ENCODE measurements at places on chromosomes 2 and 18.

- no peak for DNase-seq
These were observed 26.1 kb upstream of the SPTBN1 start for GRCh38 chr2:54429811-54430551.

DNA sequence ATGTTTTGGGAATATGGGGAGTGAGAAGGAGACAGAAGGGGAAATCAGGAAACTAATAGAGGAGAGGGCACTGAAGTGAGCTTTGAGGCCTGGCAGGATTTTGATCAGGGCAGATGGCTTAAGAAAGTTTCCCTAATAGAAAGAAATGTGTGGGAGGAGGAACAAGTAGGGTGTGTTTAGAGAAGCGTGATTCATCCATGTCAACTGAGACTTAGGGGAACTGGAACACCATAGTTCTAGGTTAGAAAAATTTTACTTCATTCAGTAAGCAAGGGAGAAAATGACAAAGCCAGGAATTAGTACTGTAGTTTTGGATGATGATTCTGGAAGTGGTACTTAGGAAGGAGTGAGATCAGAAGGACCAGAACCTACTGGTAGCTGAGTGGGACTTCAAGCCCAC lies 296.0 kb downstream of the PLCL1 start:
- no peak for DNase-seq

- no peak for DNase-seq
These were observed 142.0 kb upstream of the UNC80 start for GRCh38 chr2:209629597-209629996.

GRCh38 chr2:226405465-226405864 lies 394.2 kb downstream of the IRS1 start:
- no peak for DNase-seq

DNA sequence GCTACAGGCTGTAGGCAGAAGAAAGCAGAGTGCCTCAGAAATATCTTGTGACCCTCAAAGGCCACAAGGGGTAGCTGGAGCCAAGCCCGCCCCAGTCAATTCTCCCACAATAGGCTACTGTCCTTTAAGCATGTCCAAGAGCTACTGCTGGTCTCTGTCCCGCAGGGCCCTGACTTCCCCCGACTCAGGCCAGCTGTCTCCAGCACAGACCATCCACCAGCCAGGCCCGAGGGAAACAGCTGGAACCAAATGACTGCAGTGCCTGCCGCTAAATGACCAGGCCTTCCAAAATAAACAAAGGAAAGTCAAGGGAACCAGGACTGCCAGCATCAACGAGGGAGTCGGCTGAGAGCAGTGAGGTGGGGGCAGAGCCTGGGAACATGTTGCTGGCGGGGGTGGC lies 36.7 kb downstream of the MCFD2 start:
- peak; percentile 81 for DNase-seq

GRCh38 chr2:241071677-241072111 lies 30.4 kb downstream of the MTERF4 start:
- DNase-seq = no peak

DNA sequence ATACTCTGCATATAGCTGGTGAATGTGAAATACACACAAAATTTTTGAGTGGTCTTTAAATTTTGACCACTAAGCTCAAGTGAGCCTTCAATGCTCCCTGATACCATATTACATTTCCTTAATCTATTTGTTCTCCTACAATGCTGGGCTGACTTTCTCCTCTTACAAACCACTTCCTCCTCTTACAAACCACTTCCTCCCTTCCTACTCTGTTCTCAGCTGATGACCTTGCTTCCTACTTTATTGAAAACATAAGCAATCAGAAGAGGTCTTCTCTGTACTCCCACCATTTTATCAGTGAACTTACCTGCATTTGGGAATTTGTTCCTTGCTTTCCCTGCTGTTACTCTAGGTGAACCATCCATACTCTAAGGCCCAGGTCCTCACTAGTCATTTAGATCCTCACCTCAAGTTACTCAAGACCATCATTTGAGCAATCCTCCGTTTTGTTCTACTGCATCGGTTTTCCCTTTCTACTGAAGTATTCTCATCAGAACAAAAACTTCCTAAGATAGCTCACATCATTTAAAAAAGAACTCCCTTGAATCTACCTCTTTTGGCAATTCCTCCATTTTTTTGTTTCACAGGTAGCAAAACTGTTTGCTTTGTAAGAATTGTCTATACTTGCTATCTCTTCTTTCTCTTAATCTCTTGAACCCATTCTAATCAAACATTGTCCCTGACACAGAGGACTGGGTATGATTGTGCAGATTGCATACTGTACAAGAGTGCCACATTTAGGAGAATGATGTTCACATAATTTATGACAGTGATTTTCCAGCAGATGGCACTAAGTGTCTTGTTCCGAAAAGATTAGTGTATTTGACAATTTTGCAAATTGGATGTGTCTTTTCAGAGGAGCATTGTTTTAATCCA lies 96.5 kb downstream of the EPB41L5 start:
- DNase-seq = peak; percentile 35

- no peak for DNase-seq
These were observed 105.2 kb upstream of the DLX2 start for GRCh38 chr2:172207911-172208310.

DNA sequence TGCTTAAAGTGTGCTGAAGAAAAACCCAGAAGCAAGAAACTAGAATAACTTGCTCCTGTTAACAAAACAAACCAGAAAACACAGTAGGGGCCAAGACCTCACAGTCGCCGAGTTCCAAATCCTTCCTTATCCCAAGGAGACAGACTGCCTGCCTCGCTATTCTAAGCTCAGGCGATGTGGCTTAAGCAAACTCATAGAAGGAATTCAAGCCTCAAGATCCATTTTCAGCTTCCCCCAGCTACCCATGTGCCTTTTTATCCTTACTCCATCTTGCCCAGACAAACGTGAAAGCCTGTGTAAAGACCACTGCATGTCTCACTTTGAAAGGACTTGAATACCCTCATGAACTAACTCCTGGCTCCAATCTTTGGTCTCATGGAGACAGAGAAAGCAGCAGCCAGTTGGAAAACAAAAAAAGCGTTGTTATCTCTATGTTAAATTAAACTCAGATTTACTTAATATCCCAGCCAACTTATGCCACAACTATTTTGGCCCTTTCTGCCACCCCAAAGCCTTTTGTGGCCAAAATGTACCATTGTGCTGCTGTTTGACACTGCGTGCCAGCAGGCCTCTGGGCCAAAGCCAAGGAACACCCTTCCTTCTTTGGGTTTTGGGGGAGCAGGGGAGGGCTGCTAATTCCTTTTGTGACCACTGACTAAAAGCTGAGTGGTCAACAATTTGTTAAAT lies 123.2 kb upstream of the FZD5 start:
- no peak for DNase-seq

GRCh38 chr2:37809525-37809924 lies 115.6 kb upstream of the RMDN2 start:
- no peak for DNase-seq

DNA sequence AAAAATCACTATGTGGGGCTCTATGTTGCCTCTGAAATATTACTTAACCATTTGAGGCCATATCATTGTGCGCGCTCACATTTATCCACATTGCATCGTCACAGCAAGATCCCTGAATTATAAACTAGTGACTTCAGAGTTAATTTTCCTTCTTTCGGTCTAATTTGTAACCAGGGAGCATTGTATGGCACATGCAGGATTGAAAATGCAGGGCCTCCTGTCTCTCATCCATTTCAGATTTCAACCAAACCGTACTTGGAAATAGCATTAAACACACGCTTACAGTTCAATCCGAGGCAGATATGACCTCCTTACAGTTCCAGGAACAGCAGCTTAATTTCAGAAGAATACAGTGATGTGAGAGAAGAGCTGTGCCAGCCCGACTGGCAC lies 532 bp downstream of the MYOM1 start:
- DNase-seq = no peak

DNA sequence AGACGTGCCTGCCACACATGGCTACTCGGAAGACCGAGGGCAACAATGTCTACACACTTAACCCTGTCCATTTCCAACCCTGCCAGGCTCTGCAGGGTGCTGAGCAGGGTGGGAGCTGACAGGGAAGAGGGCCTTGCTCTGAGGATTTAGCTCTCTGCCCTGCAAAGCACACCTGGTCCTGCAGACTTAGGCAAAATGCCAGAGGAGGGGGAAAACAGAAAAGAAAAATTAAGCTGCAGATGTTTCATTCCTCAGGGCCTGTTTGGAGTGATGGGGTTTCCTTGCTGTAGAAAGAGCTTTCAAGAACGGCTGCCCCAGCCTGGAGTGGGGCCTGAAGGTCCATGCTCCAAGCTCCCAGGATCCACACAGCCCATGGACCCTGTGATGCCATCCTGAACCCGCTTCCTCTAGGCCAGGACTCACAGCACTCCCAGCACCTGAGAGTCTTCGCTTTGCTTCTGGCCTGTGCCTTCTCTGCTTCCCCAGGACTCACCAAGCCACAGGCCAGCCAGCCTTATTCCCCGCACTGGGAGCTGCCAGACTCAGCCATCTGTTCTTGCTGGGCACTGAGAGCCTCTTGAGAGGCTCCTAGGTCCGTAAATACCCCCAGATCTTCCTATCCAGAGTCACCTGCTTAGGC lies 9.1 kb upstream of the TEX51 start:
- DNase-seq = no peak

GRCh38 chr2:197130318-197130717 lies 180.3 kb downstream of the ANKRD44 start:
- DNase-seq = no peak

DNA sequence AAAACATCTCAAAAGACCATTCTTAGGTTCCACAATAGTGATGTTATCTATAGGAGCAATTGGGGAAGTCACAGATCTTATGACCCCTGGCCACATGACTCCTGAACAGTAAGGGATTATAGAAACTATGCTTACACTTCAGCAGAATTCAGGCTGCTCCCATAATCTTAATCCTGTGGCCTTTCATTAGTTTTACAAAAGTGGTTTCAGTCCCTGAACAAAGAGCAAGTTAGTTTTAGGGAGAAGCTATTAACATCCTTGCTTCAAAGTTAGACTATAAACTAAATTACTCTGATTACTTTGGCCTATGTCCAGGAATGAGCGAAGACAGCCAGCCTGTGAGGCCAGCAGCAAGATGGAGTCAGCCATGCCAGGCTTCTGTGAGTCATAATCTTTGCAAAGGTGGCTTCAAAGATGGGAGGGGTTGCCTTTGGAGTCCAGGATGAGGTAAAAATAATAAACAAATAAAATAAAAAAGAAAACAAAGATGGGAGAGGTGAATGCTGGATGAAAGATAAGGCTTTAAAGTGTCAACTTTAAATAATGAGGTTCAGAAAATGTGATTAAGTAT lies 168.7 kb upstream of the NDUFV2 start:
- DNase-seq = no peak

- DNase-seq = no peak
These were observed 119.5 kb downstream of the NCK2 start for GRCh38 chr2:105864262-105864661.

GRCh38 chr18:34694591-34695165 lies 15.4 kb upstream of the DTNA start:
- DNase-seq = no peak
